ENCODE measurements at places on chromosomes 3 and 15.

DNA sequence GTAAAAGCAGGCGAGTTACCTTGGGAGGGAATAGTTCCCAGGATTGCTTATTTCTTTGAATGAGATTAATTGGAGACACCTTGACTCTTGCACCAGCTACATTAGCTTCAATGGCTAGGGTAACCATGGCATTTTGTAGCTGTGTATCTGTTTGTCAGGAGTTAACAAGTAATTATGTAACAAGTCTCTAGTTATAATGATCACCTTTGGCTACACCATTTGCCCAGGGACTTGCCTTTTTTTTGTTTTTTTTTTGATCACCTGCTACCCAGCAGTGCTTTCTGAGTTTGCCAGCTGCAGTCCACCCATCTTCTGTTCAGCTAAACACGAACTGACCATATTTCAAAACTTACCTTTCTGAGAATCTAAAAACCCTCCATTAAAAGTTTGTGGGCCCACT lies 2.2 kb downstream of the MED12L start:
- no peak for DNase-seq

DNA sequence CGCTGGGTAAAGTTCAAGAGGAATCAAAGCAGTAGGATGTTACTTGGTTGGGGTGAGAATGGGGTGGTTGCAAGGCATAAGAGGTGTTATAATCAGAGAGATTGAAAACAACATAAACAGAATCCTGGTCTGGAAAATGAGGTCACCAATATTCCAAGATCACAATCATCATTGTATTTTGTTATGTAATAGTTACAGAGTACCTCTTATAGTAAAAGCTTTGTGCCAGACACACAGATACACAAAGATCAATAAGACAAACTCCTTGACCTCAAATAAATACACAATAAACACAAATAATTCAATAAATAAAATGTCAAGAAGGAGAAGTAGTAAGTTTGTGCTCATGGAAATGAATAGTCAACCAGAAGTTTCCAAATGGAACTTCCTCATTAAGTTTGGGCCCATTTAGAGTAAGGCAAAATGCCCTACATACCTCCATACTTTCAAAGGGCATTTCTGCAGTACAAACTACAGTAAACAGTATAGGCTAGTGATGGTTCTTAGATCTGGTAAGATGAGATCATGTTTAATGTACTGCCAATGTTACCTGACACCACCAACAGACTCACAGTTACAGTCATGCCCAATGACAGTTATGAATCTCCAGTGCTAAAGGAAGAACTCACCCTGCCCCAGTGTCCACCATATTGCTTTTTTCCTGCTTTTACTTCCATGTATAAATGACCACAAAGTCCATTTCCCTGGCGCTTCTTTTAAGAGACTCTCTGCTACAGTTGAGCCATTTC lies 93.4 kb downstream of the KCNMB2 start:
- DNase-seq = no peak

- no peak for DNase-seq
Measured at GRCh38 chr15:62453375-62453774, 288.3 kb upstream of the C2CD4B start.

DNA sequence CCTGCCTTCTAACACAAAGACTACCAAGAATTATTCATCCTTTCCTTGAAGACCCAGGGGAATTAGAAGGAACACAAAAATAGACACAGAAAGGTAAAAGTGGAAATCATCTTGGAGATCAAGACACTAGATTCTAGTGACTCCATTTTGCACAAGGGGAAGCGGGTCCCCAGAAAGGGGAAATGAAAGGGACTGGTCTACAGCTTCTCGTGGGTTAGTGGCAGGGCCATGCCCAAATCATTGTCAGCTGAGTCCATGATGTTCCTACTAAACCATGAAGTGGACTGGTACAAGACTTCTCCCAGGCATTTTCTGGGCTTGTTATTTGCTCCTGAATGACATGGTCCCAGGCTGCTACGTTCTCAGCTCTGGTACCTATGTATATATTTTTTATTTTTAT lies 230.7 kb upstream of the TPRG1 start:
- DNase-seq = no peak

DNA sequence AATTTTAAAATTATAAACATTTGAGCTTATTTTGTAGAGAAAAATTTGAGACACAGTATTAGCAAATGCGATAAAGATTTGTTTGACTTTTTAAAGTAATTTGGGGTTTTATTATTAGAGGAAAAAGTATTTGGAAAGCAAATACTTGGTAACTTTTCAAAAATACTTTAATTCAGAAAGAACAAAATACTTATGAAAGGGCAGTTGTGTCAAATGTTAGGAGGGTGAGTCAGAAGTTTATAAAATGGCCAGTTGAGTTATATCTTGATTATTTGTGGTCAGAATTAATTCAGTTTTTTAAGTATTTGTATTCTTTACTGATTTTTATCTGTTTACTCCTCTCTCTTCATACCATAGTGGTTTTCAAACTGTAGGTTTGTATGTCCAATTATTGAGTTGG lies 12.1 kb downstream of the LACTB start:
- DNase-seq = peak; percentile 76

- no peak for DNase-seq
Measured at GRCh38 chr15:40891138-40891537, 3.1 kb upstream of the VPS18 start.

DNA sequence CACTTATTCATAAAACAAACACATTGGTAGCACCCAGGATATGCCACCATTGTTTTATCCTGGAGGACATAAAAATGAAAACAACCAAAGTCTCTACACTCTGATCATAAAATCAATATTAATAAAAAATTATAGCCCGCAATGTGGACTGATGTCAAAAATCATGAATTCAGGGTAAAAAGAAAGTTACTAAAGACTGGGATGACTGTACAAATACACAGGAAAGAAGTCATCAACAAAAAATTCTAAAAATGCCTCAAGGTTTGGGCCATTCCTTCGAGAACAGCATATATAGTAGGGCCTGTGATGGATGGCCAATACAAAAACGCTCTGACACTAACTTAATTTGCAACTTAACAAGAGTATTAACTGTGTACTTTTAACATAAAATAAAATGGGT lies 76.8 kb downstream of the THBS1 start:
- no peak for DNase-seq

GRCh38 chr15:88890495-88890894 lies 4.8 kb downstream of the HAPLN3 start:
- no peak for DNase-seq

DNA sequence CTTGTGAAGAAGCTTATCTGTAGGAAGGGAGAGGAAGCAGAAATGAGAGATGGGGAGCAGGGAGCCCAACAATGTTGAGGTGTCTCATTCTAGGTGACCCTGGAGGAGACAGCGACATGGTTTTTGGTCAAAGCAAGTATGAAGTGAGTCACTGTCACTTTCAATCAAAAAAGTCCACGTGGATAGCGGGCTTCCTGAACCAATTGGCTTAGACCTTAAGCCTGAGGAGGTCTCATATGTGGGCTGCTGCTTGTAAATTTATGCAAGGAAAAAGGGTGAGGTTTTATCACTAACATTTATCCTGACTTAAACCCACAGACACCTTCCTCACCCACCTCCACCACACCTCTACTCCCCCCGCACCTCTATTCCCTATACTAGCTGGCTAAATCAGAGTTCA lies 22.7 kb downstream of the CLDN11 start:
- no peak for DNase-seq
